ENCODE measurements at places on chromosomes 16 and 17.

DNA sequence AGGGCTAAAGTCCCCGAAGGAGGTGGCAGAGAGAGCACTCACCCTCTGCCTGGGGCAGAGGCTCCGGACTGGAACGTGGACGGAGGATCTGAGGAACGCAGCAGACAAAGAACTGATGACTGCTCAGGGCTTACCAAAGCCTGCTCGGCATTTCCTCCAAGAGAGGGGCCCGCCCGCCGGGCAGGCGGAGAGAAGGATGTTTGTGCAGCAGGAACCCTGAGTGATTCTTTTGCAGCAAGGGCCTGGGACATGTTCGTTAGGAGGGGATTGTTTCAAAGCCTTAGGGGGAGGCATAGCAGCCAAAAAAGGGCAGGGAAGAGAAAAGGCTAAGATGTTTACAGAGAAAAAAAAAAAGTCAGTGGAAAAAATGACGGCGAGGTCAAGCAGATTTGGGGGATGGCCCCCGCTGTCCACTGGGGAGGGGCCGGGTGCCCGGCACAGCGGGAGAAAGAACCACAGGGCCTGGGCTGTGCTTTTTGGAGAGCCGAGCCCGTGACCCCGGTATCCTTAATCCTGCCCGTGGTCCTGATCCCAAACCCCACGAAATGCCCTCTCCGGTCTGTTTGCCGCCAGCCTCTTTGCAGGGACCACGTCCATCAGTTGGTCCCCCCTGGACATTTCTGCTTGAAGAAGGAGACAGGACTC lies 129.3 kb downstream of the NTN1 start:
- no peak for DNase-seq

GRCh38 chr17:8137645-8138373 lies 13.9 kb upstream of the HES7 start:
- no peak for DNase-seq

- DNase-seq: no peak
Observed at GRCh38 chr16:87457709-87458423, 35.0 kb downstream of the ZCCHC14 start.

- DNase-seq: no peak
Observed at GRCh38 chr17:65936013-65936412, 255.9 kb downstream of the CEP112 start.

- DNase-seq: no peak
Observed at GRCh38 chr16:75572864-75573542, 6.8 kb downstream of the GABARAPL2 start.

DNA sequence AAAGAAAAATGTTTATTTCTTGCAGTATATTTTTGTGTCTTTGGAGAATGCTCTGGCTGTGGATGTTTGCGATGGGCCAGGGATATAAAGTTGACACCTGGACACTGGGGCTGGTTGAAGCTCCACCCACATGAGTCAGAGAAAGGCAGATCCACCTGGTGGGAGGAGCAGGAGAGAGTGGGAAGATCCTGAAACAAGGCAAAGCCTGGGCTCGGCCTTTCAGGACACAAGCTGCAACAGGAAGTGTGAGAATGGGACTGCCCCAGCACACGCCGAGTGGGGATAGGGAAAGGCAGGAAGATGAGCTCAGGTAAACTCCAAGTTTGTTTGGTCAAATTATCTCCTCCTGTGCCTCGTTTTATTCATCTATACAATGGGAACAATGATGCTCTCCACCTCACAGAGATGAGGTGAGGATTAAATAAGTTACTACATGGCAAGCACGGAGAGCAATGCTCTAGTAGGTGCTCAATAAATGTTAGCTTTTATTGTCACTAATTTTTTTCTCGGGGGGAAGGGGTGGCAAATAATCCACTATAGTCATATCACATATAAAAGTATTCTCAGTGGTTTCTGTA lies 21.4 kb upstream of the PITPNM3 start:
- no peak for DNase-seq

GRCh38 chr16:11152677-11153331 lies 103.2 kb downstream of the SOCS1 start:
- no peak for DNase-seq

DNA sequence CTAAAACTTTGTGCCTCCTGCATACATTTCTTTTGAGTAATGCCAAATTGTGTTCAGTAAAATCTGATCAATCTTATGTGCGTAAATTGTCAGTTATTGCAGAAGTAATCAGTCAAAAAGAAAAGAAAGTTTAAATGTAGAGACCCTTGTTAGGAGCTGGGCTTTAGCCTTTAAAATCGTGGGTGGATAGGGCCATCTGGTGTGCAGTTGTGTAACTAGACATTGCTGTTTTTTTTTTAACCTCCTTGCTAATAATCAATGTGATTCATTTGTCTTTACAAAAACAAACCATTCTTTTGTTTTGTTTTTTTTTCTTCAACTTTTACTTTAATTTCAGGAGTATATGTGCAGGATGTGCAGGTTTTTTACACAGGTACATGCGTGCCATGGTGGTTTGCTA lies 5.3 kb upstream of the WWOX start:
- DNase-seq: no peak

DNA sequence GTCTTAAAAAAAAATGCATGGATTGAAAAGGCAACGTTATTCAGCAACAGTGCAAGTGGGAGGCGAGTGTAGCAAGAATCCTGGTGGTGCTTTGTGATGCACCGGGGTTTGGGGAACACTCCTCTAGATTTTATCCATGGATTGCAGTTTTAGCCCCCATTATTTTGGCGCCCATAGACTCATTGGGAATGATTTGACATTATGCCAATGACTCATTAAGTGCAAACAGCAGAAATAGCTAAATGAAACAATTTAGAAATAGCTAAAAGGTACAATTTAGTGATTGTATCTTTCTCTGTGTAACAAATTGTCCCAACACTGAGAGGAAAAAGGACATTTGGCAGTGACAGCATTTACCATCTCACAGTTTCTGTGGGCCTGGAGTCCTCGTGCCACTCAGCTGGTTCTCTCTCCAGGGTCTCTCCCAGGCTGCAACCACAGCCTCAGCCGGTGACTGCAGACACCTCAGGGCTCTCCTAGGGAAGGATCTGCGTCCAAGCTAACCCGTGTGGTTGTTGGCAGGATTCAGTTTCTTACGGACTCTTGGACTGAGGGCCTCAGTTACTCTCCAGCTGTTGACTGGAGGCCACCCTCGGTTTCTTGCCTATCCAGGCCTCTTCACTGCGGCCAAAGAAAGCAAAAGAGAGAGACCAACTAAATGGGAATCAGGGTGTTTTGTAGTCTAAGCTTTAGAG lies 398.7 kb downstream of the SNX29 start:
- no peak for DNase-seq

DNA sequence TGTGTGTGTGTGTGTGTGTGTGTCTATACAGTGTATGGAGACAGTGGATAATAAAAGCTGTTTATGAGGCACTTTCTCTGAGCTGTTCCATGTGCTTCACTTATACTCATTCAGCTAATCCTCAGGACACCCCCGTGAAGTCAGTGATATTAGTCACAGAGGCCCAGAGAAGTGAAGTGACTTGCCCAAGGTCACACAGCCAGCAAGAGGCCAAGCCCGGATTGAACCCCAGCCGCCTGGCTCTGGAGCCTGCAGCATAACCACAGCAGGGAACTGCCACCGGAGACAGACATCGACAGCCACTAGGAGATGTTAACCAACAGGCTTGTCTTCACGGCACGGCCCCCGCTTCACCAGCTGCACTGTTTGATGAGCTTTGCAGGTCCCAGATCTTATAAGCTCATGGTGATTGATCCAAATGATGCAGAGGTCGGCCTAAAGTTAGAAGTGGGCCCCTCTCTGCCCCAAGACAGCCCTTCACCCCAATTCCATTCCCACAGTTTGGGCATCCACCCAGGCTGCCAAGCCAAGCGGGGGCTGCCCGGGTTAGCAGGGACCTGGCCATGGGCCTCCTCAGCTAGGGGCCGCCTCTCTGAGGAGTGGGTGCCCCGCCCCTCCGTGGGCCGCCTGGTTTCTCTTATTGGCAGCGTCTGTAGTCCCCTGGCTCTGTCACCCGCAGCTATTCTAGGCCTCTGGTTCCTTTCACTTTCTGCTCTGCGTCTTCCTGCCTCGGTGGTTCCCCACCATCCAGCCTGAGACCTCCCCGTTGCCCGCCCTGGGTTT lies 30.9 kb downstream of the SOCS1 start:
- DNase-seq: no peak

DNA sequence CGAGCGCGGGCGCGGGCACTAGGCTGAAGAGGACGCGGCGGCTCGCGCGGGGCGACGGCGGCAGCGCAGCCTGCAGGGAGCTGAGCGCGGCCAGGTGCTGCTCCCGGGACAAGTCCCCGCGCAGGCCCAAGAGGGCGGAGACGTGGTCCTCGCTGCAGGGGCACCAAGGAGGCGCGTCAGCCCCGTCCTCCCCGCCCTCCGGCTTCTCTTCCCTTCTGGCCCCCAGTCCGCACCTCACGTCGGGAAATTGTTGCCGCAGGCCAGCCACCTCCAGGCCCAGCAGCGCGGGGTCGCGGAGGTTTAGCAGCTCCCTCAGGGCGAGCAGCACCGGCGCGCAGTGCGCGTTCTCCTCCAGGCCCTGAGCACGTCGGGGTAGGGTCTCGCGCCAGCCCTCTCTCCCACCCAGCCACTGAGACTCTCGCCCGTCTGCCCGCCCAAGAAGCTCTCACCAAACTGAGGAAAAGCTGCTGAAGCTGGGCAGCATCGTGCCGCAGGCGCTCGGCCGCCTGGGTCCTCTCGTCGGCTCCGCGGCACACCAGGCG lies 761 bp upstream of the MATCAP1 start:
- no peak for DNase-seq

DNA sequence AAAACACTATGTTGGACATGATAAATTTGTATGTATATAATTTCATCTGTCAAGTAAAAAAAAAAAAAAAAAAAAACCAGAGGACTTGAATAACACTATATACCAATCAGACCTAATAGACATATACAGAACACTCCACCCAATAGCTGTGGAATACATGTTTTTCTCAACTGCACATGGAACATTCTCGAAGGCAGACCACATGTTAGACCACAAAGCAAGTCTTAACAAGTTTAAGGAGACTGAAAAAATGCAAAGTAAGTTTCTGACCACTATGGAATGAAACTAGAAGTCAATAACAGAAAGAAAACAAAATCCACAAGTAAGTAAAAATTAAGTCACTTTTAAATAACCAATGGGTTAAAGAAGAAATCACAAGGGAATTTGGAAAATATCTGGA lies 8.4 kb upstream of the CNTNAP4 start:
- DNase-seq: no peak

- no peak for DNase-seq
Observed at GRCh38 chr17:55116440-55116914, 147.9 kb downstream of the STXBP4 start.

DNA sequence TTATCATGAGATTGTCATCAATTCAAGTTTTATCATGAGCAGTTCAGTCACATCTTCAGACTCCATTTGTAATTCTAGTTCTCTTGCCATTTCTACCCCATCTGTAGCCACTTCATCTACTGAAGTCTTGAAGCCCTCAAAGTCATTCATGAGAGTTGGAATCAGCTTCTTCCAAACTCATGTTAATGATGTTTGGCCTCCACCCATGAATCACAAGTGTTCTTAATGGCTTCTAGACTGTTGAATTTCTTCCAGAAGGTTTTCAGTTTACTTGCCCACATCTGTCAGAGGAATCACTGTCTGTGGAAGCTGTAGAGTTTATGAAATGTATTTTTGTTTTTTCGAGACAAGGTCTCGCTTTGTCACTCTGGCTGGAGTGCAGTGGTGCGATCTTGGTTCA lies 16.0 kb downstream of the NSRP1 start:
- DNase-seq: no peak

- no peak for DNase-seq
Observed at GRCh38 chr16:84950906-84951305, 60.4 kb downstream of the ZDHHC7 start.

DNA sequence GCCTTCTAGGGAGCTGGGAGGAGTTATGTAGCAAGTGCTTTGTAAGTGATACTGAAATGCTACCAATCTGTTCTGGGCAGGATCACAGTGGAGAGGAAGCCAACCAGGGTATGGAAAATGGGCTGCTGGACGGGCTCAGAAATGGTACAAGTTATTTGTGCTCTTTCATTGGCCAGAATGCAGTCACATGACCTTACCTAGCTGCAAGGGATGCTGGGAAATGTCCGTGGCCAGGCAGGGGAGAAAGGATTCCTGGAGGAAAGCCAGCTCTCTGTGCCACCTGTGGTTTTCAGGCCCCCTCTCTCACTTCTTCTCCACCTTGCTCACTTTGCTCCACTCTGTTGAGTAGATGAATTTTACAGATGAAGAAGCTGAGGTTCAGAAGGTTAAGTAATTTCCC lies 4.8 kb downstream of the EEF2K start:
- DNase-seq: no peak

GRCh38 chr16:3780570-3780969 lies 63.2 kb upstream of the TRAP1 start:
- no peak for DNase-seq

DNA sequence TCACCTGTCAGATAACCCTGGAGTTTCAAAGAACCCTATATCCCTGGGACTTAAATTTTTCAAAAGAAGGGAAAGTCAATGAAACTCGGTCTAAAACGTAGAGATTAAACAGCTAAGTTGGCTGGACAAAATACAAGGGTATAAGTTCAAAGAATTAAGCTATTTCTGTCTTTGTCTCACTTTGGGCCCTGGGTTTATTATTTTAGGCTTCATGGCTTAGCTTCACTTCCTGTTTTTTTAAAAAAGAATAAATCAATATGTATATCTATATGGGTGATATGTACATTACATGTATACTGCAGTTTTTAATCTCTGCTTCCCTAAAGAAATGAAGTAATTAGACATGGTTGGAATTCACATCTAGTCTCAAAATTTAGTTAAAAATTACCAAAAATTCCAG lies 132.3 kb downstream of the TRIM37 start:
- DNase-seq: no peak

GRCh38 chr16:23682181-23682580 lies 3.5 kb downstream of the PLK1 start:
- no peak for DNase-seq

- DNase-seq: no peak
Observed at GRCh38 chr16:62545039-62545438, 508.8 kb upstream of the CDH8 start.

GRCh38 chr17:74240618-74241205 lies 27.3 kb downstream of the TTYH2 start:
- DNase-seq: no peak

GRCh38 chr16:69477546-69477945 lies 53.1 kb downstream of the CYB5B start:
- DNase-seq: no peak

DNA sequence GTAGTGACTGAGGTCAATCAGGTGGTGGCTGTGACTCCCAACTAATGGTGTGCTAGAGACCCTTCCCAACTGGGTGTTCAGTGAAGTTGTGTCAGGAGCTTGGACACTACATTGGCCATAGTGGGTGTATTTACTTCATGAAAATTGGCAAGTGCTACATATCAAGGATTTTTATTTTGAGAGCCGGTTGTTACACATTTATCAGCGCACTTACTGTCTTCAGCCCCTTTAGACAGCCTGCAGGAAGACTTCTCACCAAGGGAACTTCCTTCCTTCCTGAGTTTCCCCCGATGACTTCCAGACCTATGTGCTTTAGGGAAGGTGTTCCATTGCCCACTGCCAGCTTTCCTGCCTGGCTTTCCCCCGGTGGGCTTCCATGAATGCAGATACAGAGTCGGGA lies 261.2 kb downstream of the CBLN1 start:
- peak; percentile 29 for DNase-seq

Data from coronary artery (tissue), 2 donors.